ENCODE measurements at places on chromosomes 12 and 14.

DNA sequence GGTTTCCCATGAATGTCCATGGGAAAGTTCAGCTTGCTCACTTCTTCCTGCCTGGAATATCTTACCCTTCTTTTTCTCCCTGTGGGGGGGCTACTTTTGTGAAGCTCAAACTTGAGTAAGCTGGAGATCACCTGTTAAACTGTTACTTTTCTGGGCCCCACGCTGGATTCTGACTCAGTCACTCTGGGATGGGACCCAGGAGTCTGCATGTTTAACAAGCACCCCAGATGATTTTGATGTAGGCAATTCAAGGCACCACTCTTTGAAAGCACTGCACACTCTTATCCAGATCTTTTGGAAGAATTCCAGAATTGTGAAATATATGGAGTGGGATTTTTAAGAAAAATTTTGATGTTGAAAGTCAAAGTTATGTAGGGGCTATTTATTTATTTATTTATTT lies 46.3 kb upstream of the IGF1 start:
- no peak for DNase-seq

GRCh38 chr12:109553483-109553882 lies 19.8 kb downstream of the MMAB start:
- DNase-seq: no peak

- DNase-seq: peak; percentile 58
Observed at GRCh38 chr12:6943722-6944380, at the start of the genes C12orf57 and RNU7-1. TSS of gene C12orf57 (plus strand) at chr12:6944022. CDS start at chr12:6944122, 100 bp downstream. TSS of gene RNU7-1 (plus strand) at chr12:6943816.

GRCh38 chr12:107759410-107759809 lies 1.5 kb downstream of the PRDM4 start:
- DNase-seq: no peak

- DNase-seq: no peak
Observed at GRCh38 chr12:110636516-110636915, 22.6 kb downstream of the TCTN1 start.

DNA sequence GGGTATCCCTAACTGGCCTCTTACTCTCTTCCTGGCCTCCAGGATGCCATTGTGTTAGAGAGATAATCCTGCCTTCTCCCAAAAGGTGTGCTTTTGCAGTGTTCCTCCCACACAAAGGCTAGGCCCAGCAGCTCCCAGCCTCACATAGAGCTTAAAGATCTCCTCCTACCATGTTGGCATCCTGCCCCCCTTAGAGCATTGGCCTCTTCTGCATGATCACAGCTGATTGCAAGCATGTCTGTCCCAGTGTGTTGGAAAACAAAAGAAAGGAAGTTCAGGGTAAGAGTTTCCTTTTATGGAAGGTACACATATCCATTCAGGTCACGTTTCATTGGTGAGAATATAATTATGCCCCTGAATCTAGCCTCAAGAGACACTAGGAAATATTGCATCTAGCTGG lies 405.4 kb downstream of the TMTC2 start:
- DNase-seq: no peak

DNA sequence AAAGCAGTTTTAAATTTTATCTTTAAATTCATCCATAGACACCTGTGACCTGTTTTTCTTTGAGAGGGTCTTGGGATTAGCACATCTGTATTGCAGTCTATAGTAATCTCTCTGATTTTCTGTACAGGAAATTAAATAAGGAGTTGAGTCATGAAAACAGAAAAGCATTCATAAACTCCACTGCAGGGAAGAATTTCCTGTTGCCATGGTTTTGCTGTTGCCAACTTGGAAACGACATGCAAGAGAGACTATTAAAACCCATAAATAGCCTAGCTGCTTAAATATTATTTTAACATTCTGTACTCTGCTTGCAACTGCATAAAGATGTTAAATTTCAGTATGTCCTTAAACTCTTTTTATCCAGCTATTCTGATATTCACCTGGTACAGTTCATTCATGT lies 281.0 kb upstream of the RGS6 start:
- no peak for DNase-seq

DNA sequence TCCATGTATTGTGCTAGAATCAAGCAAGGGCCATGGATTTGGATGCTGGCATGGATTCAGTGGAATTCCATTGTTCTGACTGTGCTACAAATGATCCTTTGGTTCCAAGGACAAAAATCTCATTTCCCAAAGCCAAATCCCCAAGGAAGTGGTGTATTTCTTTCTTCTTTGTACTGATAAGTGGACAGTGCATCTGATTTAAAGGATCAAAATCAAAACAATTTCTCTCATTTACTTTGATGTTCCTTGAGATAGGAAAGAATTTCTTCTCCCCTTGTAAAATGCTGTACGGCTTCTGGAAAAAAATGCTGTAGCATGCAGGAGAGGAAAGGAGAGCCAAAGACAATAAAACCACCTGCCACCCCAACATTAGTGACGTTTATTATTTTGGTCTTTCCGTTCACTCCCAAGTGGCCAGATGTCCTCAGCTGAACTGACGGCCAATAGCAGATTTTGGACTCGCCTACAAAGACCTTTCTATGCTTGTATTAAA lies 185.7 kb downstream of the PRKD1 start:
- no peak for DNase-seq

DNA sequence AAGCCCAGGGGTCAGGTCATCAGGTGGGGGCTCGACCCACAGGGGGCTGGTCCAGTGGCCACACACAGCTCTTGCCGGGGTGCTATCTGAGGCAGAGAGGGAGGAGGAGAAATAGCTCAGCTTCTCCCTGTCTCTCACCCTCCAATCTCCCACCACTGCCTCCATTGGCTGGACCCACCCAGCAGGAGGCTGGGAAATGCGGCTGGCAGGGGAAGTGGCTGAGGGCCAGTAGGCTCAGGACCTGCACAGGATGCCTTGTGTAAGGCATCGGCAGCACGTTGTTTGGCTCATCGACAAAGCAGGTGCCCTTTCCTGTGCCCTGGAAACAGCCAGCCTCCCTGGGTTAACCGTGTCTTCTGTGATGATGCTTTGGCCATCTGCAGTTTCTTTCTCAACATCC lies 58.8 kb upstream of the SLC24A4 start:
- no peak for DNase-seq

- peak; percentile 0 for DNase-seq
Observed at GRCh38 chr12:121939186-121939585, 20.8 kb downstream of the CFAP251 start.

- no peak for DNase-seq
Observed at GRCh38 chr12:102966200-102966863, 8.9 kb downstream of the ASCL1 start.

- no peak for DNase-seq
Observed at GRCh38 chr14:40393143-40393542, 960.9 kb upstream of the FBXO33 start.

DNA sequence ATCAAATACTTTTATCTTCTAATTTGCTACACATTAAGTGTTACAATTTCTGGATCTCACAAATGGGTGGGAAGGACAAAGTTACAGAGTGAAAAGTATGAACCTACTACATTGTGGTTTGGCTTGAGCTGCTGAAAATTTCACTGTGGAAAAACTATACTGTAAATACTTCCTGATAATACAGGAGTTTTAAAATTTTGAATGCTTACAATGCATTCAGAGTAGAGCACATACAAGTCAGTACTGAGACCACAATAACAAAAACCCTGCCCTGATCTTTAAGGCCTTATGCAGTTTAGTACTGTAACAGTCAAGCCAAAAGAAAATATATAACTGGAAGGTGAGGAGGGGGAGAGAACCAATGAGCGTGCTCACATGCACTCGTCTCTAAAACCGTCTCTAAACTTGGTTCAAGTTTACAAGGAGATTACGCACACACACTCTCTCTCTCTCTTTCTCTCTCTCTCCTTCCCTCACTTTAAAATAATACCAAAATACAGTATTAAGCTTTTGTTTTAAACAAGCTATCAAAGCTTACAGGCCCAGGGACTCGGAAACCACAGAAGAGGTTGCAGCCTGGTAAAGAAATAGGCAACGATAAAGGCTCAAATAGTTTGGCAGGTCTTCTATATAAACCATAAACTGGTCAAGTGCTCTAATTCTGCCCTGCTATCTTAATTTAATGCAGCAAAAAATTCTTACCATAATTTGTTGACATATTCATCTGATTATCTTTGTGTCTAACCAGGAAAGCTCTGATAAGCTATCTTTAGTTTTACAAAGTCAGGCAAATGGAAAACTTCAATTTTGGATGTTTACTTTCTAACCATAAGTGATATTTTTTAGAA lies 58.0 kb downstream of the ATF7 start:
- no peak for DNase-seq

- no peak for DNase-seq
Observed at GRCh38 chr12:114420182-114420943, 14.4 kb upstream of the TBX5 start.

All from stimulated activated CD8-positive, alpha-beta memory T cell treated with anti-CD3 and anti-CD28 coated beads, Interleukin-4, amount 100 ng/mL, for 1 hour (primary cell).